ENCODE measurements at places on chromosomes 12 and 14.
A peak's percentile ranks its signal among the peaks of the same experiment; 100 is the strongest.

DNA sequence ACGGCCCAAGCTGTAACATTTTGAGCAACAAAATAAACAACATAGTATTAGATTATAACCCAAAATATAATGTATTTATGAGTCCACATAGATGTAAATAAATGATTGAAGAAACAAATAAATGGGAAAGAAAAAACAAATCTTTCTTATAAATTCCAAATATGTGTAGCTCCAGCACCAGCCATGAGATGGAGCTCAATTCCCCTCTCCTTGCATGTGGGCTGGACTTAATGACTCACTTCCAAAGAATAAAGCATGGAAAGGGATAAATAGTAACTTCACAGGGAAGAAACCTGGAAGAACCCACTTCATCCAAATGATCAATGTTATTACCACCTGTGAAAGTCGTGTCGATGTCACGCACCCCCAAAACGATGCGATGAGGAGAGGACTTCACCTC, 158.8 kb downstream of the RPAP3 start:
- no peak for DNase-seq

DNA sequence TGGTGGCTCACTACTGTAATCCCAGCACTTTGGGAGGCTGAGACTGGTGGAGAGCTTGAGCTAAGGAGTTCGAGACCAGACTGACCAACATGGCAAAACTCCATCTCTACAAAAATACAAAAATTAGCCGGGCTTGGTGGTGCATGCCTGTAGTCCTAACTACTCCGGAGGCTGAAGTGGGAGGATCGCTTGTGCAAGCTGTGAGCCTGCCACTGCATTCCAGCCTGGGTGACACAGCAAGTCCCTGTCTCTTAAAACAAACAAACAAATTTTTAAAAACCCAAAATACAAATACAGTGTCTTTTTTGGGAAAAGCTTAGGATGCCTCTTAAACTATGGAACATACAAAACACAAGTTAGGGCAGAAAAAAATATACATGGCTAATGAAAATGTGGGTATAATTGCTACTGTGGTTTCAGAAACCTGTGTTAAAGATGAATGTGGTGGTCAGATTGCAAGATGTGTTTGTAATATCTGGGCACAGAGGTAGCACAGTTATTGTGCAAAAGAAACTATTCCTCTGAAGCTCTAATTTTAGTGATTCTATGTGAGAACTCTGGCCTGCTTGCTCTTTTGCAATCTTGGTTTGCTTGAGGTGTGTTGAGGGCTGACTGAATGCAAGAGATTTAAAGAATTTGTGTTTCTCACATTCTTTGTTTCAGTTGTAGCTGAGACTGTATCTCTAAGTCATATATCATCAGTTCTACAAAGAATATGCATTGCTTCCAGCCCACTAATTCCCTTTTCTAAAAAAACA, 3.9 kb upstream of the HSPA2 start:
- no peak for DNase-seq

DNA sequence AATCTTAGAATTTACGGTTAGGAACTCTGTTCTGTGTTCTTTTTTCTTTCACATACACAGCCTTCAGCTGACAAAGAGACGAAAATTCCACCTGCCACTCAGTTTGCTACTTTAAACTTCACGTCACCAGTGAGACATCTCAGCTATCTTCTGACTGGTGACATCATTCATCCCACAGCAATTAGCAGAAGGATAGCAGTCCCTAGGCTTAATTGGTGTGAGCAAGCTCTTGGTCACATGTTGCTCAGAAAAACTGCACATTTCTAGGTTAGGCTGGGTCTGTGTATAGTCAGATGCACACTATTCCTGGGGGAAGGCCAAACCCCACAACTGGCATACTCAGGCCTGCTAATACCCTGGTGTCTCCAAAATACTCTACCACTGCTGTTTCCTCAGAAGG, 23.9 kb downstream of the SLC7A7 start:
- no peak for DNase-seq

GRCh38 chr14:105229099-105229655, 19.2 kb upstream of the BTBD6 start:
- no peak for DNase-seq

DNA sequence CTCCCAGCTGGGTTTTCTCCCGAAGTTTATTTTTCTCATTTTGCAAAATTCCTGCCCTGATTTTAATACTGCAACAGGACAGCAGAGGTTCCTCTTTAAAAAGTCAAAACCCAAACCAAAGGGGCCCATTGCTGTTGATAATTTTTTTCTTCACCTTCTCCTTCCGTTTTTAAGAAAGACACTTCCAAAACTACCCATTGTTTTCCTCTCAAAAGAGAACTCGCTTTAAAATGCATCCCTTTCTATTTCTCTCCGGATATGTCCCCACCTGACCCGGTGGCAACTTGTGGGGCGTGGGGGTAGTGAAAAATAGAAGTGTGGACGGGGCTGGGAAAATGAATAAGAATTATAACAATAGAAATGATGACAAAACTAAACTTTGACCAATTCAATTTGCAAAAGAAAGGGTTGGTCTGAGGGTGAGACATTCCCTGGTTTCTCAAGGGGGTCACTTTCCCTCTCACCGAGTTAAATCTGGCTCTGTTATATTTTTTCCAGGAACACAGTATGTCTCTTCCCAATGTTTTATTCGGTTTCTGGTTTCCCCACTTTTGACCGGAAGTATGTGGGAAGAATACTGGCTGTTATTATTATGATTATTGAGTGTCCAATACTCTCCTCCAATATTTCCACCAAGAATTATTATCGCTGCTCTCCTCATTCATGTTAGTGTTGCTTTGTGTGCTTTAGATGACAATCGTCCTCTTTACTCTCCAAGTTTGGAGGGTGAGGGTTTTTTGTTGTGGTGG, 4.1 kb upstream of the TBX5 start:
- no peak for DNase-seq

DNA sequence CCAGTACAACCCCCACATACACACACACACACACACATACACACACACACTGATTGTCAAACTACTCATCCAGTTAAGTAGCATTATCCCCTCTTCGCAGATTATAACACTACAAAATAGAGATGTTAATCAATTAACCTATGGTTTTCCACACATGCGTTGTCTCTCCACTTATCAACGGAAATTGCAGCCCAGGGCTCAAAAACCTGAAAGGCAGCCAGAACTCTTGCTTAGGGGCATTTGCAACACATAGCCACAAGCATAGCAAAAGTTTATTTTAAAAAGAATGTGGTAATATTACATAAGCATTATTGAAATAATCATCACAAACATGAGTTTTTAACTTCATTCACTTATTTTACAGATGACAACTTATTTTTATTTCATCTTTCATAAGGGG, 265.8 kb downstream of the SLC16A7 start:
- DNase-seq = peak; percentile 75

DNA sequence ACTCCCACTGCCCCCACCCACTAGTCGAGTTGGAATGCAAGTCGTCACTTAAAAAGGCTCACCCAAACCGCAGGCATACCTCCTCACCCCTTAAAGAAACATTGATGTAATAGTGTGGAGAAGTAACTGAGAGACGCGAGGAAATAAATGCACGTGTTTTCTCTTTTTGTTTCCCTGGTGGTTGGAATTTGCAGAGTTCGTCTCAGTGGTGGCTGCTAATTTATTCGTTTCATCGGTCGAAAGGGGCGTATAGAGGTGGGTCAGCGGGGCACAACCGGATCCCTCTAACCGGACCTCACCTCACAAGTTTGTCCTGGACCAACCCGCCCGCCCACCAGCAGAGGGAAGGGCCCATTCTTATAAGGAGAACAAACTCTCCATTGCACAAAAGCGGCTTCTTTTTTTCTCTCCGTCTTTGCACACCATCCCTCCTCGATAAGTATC, 5.0 kb upstream of the NPAS3 start:
- DNase-seq = no peak

- DNase-seq = no peak
Observed at GRCh38 chr14:47730296-47730695, 54.9 kb upstream of the MDGA2 start.

DNA sequence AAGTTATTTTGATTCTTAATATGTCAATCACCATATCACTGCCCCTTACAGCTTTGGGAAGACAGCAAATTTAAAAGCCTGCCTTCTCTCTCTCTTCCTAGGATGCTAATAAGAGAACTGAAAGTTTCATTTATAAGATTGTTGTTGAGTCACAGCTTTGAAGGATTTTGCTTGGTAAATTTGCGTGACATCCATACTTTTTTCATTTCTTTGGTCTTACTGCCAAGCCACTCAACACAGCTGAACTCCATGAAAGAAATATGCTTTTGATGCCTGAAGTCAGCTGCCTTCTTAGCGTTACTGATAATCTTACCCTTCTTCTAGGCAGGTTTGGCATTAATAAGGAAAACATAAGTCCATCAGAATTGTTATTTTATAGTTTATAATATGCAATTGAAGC, 155.0 kb downstream of the CRADD start:
- DNase-seq = no peak

DNA sequence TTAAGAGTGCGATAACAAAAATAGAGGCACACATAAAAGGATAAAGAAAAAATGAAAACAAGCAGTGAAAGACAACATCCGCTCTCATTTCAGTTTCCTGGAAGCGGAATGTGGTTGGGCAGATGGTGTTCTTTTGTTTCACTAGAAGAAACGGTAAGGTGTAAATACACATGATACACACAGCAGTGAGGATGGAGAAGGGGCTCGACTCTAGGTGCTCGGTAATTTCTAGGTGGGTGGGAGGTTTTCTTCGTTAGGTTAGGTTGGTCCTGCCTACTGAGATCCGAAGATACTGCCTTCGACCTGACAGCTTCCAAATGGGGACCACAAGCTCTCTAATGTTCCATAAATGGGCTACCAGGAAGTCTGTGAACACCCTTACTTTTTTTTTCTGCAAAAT, 1082.5 kb downstream of the BCL11B start:
- no peak for DNase-seq

All from SK-N-MC (cell line).